Kidney (tissue), 22 donors: ENCODE measurements at places on chromosomes 7 and 10. TPM values are rescaled to one million over a fixed set of nuclear protein-coding genes. Genes with fewer than 3 reads are reported as not detected.

The ANK3 gene
- 214 TPM for total RNA-seq

The NPSR1 gene
- total RNA-seq = not detected

The AKR1D1 gene
- total RNA-seq = not detected

The MBL2 gene
- total RNA-seq = not detected

The LAMB1 gene
- 312 TPM for total RNA-seq
